ENCODE measurements at places on chromosomes 1 and 21.

GRCh38 chr1:212437179-212437798, 4.6 kb downstream of the NENF start:
- no peak for DNase-seq

GRCh38 chr1:197224160-197224559, 43.9 kb upstream of the CRB1 start:
- DNase-seq, result no peak

DNA sequence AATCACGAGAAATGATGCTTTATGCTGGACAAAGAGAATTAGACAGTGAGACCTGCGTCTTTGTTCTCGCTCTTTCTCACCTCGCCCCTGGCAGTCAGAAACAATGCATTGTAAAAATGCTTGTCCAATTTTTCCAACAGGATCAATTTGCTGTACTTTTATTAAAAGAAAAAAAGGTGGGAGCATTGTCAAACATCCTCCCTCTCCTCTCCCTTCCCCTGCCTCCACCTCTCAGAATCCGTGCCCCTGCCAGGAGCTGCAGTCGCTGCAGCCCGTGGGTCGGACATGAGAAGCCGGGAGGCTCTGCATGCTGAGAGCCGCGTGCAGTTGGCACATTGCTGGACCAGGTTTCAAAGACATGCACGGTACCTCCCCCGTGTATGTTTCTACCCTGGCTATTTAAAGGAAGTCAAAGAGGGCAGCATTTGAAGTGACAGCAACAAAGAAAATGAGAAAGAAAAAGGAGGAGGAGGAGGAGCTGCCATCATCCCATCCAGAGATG, 161.0 kb upstream of the KAZN start:
- DNase-seq, result no peak

- DNase-seq, result peak; percentile 91
These were observed 266.9 kb downstream of the PTPRU start for GRCh38 chr1:29502911-29503840.

DNA sequence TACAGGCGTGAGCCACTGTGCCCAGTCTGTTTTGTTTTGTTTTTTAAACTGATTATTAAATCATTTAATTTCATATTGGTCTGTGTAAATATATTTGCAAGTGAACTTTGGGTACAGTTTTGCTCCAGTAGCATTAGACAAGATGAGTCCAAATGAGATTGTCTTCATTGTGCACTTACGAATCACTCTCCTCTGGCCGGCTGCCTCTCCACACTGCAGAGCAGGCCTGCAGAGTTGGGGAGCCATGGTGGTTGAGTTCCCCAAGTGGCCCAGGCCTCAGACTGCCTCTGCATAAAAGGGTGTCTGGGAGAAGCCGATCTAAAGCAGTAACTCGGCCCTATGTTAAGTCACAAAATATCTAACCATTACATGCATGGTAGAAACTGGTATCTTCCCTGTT, 74.8 kb downstream of the ATP5PO start:
- DNase-seq, result no peak

DNA sequence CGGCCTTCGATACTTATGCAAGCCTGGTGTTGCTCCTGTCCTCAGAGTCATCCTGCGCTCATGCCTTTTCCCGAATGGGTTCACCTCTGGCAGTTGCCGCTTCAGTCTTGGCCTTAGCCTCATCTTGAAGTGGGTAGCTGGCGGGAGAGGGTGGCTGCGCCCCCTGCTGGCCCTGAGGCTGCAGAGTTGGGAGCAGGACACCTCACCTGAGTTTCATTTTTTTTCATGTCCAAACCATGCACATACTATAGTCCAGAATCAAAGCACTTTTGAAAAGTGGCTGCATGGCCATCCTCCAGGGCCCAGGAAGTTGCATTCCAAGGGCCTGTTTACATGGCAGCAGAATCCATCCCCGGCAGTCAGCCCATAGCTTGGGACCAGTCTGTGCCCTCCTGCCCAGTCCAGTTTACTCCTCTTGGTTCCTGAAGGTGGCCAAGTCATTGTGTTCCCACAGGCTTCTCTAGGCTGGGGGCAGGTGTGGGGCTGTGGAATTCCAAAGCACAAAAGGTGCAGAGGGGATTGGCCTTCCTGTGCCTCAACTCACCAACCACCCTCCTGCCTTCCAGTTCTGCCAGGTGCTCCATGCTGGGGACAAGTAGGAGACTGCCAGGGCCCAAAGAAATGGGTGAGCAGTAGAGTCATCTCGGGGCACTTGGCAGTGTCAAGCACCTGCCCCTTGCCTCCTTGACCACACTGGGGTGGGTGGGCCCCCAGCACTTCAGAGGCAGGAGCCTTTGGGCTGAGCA, 44.0 kb downstream of the YARS1 start:
- peak; percentile 27 for DNase-seq
